ENCODE measurements at places on chromosomes 2 and 18.

- DNase-seq: no peak
Observed at GRCh38 chr18:48193521-48194492, 215.4 kb downstream of the ZBTB7C start.

- no peak for DNase-seq
Observed at GRCh38 chr2:55175254-55176093, 56.6 kb downstream of the CLHC1 start.

DNA sequence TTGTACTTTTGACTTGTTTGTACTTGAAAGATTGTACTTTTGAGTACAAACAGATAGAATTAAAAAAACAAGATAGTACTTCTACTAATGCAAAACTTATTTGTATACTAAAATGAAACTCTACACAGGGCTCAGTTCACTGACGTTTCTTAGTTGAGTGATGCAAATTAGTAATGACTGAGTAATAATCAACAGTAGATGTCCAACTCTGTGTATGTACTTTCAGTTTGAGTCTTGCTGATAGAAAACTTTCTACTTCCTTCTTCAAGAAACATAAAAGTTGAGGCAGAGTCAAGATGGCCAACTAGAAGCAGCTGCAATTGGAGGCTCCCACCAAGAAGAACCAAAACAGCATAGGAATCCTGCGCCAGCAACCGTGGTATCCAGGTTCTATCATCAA lies 585.0 kb downstream of the NR4A2 start:
- no peak for DNase-seq

- no peak for DNase-seq
Observed at GRCh38 chr2:239196474-239197021, 204.3 kb downstream of the HDAC4 start.

- DNase-seq: no peak
Observed at GRCh38 chr18:62518460-62519375, 4.1 kb upstream of the ZCCHC2 start.

GRCh38 chr2:234814374-234814773 lies 137.4 kb upstream of the SH3BP4 start:
- DNase-seq: no peak

GRCh38 chr2:238928520-238929241 lies 80.8 kb downstream of the TWIST2 start:
- no peak for DNase-seq

DNA sequence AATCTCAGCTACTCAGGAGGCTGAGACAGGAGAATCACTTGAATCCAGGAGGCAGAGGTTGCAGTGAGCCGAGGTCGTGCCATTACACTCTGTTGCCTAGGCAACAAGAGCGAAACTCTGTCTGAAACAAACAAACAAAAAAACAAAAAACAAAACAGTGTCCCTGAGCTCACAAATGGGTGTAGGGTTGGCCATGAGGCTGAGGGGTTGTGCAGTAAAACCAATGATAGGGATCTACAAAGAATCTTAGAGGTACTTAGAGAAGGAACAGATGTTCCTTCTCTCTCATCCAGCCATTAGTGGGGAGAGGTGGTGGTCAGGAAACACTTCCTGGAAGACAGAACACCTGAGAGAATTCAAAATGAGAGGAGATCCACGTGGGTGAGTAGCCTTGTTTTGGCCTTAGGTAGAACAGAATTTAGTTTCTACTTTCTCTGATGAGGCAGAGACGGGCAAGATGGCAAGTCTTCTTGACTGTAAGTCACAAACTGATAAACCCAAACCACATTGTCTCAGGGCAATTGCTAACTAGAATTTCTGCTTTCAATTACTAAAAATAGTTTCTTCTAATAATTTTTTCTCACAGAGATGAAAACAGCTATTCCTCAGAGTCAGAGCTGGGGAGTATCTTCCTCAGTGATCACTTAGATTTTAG lies 61.5 kb upstream of the PPM1B start:
- no peak for DNase-seq

DNA sequence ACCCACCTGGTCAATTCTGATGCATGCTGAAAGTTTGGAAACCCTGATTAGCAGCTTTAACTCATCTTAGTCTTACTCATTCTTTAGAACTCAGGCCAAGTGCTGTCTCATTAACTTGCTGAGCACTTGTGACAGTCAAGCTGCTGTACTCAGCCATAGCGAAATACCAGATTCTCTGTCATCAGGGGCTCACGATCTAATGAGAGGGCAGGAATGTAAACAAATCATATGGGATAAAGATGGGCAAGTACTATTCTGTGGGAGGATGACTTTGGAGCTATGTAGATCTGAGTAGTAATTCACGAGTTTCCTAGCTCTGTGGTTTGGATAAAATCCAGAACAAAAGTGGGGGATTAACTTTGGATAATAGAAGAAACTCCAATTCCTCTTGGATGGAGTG lies 376.6 kb downstream of the HRH4 start:
- DNase-seq: no peak

DNA sequence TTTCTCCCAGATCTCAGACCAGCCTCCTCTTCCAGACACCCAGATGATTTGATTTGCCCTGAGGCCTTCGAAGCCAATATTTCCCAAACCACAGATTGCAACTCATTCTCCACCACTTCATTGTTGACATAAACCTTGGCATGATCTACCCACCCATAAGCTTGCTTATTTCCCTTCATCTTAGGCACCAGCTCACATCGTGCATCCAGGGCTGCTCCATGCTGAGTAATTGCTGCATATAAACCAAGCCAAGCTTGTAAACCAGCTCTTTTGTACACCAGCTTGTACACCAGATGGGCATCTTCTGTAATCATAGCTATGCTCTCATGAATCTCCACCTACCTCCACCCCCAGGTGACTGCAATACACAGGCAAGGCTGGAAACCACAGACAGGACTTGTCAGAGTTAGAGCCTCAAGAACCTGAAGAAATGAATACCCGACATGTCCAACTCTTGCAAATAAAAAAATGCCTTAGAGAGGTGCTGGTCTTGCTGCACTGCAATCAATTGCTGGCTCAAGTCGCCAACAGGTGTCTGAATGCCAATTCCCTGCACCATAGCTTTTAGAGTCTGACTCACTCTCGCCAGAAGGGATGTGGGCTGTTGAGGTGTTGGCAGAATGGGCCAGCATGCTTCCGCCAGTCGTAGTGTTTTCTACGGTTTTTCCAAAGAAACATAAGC lies 31.5 kb downstream of the TRABD2A start:
- no peak for DNase-seq

Data from hypothalamus (tissue), 51 donors.